ENCODE measurements at places on chromosomes 6 and 20. TPM values are rescaled to one million over a fixed set of nuclear protein-coding genes. Genes with fewer than 3 reads are reported as not detected.

DNA sequence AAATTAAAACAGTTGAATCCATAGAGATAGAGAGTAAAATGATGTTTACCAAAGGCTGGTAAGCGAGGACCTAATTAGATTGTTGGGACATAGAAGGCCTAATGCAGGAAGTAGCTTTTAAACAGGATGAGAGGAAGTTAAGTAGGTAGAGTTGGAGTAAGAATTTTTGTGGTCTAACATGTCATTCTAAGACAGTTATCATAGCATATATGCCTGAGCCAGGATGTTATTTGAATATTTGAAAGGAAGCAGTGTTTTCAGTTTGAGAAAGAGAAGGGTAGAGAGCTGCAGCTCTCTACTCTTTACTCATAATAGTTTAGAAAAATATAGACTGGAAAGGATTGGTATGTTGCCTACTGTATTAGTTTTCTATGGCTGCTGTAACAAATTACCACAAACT, 121.6 kb downstream of the MEI4 start:
- DNase-seq, result no peak

DNA sequence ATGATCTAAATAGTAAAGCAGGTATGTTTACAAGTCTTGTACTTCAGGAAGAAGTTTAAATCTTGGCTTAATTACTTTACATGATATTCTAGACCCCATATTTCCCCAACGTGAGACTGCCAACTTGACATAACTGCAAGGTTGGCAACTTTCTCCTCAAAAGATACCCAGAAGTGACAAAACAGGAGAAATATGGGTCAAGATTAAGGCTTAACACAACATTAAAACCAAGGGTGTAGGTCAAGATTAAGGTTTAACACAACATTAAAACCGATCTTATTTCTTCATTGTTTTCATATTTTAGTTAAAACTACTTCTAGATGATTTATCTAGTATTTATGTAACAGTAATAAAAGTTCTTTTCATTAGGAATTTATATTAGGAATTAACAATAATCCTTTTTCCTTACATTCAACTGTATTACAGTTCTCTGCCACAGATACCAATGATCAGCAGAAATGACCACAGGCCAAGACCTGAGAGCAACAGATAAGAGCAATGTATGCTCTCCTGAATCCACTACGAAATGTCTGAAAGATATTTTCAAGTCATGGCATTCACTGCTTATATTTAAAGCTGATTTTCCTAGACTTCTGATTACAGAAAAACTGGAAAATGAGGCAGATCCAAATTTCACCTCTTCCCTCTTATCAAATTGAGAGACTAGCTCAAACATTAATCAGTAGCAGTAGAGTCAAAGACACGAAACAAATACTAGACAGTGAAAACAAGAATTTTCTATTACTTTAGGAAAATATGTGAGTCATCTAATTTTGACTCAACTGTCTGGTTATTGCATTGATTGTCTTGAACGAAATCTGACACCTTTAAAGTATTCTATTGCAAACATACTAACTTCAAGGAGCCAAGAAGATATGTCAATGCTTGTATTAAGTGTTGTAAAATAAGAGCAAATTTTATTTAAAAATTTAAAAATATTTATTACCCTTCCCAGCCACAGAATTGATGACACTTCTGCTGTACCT, 72.3 kb downstream of the RNGTT start:
- DNase-seq, result no peak

Gene NRSN1
- 0.19 TPM for total RNA-seq

Gene ULBP1
- total RNA-seq, result 0.40 TPM

Gene CFAP61
- not detected for total RNA-seq

GRCh38 chr6:167471548-167471930, 146.7 kb downstream of the TTLL2 start:
- DNase-seq, result no peak

Gene RBM12
- 82.8 TPM for total RNA-seq

GRCh38 chr6:10031617-10032016, 383.3 kb downstream of the TFAP2A start:
- no peak for DNase-seq

Gene NAA20
- 23.2 TPM for total RNA-seq

- DNase-seq, result no peak
Observed at GRCh38 chr6:151224076-151224475, 15.7 kb upstream of the AKAP12 start.

DNA sequence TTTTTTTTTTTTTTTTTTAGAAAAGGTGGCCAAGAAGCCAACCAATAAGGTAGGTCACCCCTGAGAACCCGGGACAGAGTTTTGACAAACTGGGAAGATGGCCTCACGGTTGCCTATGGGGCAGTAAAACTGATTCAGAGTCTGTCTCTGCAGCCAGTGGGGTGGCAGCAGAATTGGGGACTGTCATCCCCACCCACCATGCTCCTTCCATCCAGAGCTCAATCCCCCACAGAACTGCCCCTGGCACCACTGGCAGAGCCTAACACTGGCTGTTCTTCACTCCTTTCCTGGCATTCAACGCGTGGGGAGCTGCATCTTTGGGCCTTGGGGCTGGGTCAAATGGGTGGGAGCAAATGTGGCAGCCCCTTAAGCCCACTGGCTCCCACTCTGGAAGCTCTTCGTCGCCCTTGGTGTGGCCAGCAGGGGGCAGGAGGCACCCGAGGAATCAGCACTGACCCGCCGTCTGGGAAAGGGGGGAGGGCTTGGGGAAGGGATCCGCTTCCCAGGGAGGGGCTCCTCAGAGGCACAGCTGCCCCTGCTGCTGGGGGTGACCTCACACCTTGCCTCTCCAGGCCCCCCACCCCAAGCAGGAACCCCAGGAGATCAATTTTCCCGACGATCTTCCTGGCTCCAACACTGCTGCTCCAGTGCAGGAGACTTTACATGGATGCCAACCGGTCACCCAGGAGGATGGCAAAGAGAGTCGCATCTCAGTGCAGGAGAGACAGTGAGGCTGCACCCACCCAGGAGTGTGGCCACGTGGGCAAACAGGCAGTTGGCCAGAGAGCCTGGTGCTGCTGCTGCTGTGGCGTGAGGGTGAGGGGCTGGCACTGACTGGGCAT, 10.4 kb downstream of the CD40 start:
- DNase-seq, result peak; percentile 75

DNA sequence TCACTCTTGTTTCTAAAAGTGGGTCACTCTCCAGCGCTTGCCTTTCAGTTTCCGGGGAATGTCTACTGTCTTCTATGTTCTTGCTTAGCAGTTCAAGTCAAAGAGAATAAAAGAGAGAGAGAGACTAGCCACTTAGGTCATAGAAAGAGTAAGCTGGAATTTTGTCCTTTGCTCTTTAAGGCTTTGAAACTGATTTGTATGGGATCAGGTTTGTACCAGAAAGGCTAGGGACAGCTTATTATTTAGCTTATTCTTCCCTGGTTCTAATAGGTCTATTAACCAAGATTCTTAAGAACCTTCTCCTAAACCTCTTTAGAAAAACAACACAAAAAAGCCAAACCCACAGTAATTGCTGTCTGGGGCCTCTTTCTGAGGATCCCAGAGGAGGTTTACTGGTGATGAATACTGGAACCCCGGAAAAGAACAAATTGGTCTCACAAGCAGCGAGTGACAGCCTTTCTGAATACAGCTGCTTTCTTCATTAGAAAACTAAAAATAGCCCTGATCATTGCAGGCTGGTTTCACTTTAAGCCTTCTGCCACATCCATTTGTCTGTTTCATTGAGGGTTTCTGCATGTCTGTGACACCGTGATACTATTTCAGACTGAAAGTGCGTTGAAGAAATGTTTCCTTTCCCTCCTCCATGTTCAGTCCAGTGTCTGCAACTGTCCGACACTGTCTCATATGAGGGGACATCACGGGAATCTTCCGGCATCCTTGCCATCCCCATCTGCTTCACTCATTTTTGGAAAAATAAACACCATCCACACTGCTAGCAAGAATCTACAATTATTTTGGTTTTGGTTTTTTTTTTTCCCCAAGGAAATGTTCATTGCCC, 75.1 kb upstream of the ATXN1 start:
- DNase-seq, result peak; percentile 50

- no peak for DNase-seq
Observed at GRCh38 chr20:55437798-55438415, 567.4 kb downstream of the CBLN4 start.

GRCh38 chr6:89037141-89037900, 43.2 kb upstream of the PNRC1 start:
- no peak for DNase-seq
